Hippocampal formation (tissue), 2 donors: ENCODE measurements at places on chromosomes 4 and X.

DNA sequence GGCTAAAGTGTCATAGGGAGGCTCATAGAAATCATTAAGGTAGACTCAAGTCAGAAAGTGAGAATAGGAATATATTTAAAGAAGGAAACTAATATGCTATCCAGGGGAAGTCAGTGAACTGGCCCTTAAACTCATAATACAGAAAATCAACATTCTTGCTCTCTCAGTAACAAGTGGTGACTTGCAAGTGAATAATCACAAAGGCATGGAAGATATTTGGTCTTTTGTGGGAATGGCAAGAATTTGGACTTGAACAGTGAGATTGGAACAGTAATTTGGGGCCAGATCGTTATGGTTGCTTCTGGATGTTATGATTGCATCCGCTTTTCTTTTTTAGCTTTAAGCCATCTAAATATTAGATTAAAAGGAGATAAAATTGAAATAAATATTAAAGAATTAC, 103.8 kb downstream of the TBC1D19 start:
- DNase-seq, result no peak

DNA sequence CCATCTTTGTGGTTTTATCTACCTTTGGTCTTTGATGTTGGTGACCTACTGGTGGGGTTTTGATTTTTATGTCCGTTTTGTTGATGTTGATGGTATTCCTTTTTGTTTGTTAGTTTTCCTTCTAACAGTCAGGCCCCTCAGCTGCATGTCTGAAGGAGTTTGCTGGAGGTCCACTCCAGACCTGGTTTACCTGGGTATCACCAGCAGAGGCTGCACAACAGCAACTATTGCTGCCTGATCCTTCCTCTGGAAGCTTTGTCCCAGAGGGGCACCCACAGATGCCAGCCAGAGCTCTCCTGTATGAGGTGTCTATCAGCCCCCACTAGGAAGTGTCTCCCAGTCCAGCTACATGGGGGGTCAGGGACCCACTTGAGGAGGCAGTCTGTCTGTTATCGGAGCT, 199.3 kb upstream of the WDFY3 start:
- DNase-seq, result no peak

- no peak for DNase-seq
These were observed 25.9 kb upstream of the ADRA2C start for GRCh38 chr4:3740256-3740655.

DNA sequence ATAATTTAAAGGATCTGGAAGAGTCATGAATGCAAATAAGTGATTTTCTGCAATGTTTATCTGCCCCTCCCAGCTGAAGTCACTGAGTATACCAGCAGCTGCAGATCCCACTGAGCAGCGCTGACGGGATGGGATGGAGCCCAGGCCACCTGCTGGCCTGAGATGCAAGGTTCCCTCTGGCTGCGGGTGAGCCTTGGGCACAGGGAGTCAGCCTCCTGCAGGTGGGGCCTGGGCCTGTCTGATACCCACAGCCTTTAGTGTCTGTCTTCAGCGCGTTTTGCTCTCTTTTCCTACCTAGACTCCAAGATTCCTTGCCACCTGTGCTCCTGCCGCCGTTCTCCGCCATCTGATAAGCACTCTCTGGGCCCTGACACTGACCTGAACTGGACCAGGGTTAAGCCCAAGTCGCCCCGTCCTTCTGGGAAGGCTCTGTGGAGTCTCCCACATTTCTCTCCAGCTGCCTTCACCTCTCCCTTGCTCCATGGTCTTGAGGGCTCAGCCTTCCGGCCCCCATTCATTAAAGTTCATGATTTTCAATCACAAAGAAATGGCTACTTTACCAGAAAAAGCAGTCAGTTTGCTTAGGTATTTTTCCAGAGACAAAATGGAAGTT, 223.1 kb upstream of the FAT1 start:
- no peak for DNase-seq

DNA sequence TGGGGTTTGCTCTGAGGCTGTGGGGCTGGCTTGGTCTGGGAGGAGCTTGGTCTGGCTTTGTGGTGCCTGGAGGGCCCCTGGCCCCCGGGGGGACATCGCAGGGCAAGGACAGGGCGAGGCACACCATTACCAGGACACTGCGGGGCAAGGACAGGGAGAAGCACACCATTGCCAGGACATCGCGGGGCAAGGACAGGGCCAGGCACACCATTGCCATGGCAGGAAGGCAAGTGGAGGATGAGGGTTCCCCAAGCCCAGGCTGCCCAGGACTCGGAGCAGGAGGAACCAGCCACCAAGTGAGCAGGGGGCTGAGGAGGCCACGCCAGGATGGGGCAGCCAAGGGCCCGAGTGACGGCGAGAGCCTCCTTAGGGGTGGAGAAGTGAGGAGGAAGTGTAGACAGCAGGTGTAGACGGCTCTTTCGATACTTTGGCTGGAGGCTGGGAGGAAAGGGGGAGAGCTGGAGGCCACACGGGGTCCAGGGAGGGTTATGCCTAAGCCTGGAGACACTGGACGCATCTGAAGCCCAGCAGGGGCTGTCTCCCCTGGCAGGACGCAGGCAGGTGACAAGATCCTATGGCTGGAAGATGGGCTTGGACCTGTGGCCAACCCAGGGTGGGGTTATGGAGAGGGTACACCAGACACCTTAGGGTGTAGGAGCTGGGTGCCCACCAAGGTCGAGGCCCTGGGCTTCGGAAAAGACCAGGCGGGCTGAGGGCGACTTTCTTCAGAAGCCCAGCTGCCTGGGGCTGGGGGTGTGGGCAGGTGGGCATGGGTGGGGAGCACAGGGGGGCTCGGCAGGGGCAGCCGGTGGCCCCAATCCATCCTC, 7.3 kb downstream of the NKX1-1 start:
- DNase-seq, result no peak
